ENCODE measurements at places on chromosomes 1 and 21. TPM values are rescaled to one million over a fixed set of nuclear protein-coding genes. Genes with fewer than 3 reads are reported as not detected.

AIRE gene
- not detected for total RNA-seq

UTP11 gene
- total RNA-seq = 106 TPM

GJB5 gene
- total RNA-seq = not detected

CELA3B gene
- not detected for total RNA-seq

SPRR3 gene
- total RNA-seq = not detected

HOOK1 gene
- total RNA-seq = 2.4 TPM

LELP1 gene
- total RNA-seq = not detected

C8A gene
- not detected for total RNA-seq

DNAI4 gene
- 3.2 TPM for total RNA-seq

THEM4 gene
- 27.5 TPM for total RNA-seq
